Breast epithelium (tissue), 4 donors: ENCODE measurements at places on chromosomes 2 and 18. TPM values are rescaled to one million over a fixed set of nuclear protein-coding genes. Genes with fewer than 3 reads are reported as not detected.

GRCh38 chr2:111703759-111704158 lies 180.2 kb downstream of the ANAPC1 start:
- no peak for DNase-seq

DNA sequence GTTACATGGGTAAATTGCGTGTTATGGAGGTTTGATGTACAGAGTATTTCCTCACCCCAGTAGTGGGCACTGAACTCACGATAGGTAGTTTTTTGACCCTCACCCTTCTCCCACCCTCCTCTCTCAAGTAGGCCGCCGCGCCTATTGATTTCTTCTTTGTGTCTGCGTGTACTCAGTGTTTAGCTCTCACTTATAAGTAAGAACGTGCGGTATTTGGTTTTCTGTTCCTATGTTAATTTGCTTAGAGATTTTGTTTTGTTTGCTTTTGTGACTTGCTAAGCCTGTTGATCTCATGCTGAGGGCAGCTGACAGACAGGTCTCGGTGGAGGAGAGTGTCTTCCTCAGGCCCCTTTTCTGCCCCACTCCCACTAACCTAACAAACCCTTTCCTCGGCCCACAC lies 36.2 kb downstream of the ACOXL start:
- DNase-seq: no peak

- no peak for DNase-seq
Observed at GRCh38 chr18:67771271-67771670, 254.8 kb upstream of the DSEL start.

DNA sequence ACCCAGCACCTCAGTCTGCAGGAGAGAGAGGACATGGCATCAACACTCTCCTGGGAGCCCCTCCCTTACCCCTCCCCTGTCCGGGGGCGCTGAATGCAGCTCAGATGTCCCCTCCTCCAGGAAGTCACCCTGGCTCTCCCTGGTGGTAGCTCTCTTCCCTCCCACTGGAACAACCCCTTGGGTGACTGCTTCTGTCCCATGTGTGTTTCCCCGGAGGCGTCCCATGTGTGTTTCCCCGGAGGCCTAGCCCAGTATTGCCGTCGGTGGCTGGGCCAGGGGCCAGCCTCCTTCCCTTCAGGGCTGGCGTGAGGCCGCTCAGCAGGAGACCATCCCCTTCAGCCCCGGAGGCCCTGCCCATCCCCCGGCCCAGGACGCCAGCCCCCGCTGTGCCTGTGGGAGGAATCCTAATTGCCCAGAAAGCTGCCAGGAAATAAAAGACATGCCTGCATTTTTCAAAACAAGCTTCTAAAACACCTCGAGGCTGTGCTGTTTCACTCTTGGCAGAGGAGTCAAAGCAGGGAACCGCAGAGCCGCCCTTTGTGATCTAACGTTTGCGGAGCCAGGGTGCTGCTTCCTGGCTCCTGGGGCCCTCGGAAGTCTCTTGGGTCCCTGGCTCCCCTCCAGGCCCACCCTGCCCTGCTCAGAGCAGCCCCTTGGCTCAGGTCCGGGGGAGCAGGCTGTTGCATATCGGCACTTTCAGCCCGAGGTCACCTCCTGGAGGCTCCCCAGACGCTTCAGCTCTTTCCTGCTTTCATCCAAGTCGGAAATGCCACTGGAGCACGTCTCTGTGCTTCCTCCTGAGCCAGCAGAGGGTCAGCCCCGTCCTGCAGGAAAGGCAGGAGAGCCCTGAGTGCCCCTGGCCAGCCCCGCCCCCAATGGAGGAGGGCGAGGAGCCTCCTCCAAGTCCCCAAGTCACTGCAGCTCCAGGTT lies 11.4 kb downstream of the SNED1 start:
- DNase-seq: no peak

DNA sequence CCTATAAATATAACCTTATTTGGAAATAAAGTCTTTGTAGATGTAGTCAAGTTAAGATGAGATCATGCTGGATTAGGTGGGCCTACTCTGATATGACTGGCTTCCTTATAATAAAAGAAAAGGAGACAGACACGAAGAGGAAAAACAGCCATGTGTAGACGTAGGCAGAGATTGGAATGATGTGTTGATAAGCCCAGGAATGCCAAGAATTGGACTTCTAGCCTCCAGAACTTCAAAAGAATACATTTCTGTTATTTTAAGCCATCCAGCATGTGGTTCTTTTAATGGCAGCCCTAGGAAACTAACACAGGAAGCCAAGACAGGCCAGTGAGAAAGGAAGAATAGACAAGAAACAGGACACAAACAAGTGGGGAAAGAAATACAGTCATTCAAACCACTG lies 68.6 kb downstream of the NYAP2 start:
- no peak for DNase-seq

GRCh38 chr2:172376505-172377125 lies 50.8 kb upstream of the ITGA6 start:
- no peak for DNase-seq

GRCh38 chr18:49562481-49563129 lies 748 bp downstream of the LIPG start:
- no peak for DNase-seq

DNA sequence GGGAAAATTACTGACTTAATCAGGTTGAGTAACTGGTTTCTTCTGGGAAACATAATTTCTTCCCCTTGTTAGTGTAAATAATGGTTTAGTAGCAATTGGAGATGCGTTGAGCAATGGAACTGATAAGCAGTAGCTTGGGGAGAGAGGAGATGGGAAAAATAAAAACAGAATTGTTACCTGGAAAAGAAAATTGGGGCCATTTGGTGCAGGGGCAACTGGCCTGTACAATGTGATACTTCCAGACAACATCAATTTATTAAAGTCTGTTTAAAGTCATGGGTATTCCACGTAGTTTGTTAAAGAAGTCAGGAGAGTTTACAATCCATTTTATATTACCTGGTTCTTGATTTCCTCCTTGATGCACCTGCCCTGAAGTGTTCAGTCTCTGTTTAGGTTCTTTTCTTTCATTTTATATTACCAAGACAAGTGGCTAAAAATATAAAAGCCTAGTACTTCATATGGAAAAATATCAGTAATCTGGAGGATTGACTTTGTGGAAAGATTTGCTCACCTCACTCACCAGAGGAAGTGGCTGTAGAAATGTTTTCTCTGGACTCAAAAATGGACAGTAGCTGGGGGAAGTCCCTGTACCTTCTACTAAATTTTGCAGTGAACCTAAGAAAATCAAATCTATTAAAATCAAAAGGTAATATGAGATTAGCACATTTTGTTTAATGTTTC lies 161.0 kb downstream of the DDX1 start:
- DNase-seq: no peak

DNA sequence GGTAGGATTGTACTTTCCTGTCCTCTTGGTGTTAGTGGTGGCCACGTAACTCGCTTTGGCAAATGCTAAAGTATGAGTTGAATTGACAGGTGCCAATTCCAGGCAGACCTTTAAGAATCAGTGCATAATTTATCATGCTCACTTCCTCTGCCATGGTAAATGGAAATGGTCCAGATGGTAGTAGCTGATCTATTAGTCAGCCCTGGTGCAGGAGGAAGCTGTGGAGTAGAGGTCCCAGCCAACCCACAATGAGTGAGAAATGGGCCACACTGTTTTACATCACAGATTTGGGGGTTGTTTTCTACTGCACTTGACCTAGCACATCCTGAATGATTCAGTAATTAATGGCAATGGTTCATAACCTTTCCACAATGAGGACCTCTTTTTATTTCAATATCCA lies 104.4 kb downstream of the RGPD3 start:
- DNase-seq: no peak

DNA sequence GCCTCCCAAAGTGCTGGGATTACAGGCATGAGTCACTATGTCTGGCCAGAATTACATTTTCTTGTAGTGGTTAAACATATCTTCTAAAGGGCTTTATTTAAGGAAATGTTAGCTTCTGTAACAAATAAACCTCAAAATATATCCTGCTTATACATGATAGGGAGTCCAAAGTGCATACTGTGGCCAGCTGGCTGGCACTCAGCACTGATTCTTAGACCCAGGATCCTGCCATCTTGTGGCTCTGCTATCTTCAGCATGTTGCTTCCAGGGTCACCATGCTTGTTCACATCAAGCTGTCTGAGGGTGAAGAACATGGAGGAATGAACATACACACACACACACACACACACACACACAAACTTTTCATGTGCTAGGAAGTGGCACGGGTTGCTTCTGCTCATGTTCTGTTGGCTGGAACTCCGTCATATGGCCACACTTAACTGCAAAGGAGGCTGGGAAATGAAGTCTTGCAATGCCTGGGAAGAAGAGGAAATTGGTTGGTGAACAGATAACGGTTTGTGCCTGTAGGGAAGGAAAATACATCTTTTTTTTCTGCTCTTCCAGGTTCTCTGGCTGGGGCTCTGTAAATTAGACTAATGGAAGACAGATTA lies 40.0 kb downstream of the NPPC start:
- DNase-seq: no peak

DNA sequence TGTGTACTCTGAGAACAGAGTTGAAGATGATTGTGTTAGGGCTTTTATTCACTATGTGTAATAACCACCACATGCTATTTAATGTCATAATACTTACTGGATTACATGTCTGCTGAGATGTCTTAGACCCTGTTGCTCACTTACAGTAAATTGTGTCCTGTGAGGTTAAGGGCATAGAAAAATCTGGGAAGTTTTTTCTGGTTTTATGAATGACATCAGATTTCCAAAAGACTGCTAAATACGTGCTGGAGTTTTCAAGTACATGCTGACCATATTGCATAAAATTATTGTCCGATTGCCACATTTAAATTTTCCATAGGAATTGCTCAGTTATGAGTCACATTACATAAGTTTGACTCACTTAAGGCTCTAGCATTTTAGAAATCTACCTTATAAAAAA lies 96.7 kb upstream of the COL5A2 start:
- DNase-seq: no peak

DNA sequence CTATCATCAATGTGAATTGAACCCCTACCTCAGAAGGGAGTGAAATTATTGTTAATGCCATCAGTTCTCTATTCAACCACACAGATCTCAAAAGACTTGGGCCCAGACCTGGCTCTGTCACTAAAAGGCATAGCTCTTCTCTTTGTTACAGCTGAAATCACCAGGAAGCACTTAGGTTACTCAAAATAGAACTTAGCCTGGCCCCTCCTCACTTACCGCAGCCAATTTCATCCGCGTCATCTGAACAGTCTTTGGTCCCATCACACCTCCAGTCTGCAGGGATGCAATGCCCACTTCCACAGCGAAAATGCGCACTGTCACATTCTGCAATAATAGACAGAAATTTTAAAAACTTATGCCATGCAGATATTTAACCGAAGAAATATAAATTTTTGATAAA lies 41.8 kb downstream of the LRP2 start:
- DNase-seq: no peak

- DNase-seq: no peak
Observed at GRCh38 chr2:57981083-57981768, 65.4 kb upstream of the VRK2 start.

DNA sequence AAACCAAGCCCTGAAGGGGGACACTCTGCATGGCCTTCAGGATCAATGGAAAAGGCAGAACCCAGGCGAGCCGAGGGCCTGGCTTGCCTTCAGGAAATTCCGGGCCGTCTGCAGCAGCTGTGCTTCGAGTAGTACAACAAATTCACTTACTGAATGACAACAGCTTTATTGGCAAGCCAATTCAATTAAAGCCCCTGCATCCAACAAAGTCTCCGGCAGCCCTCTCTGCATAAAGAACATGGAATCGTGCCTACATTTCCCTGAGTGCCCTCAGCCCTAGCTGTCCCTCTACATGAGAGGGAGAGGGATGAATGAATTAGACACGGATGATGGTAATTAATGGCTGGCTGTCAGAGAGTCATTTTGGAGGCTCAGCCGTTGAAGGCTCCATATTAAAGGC lies 189.0 kb downstream of the BCL11A start:
- no peak for DNase-seq

GRCh38 chr2:57180042-57180567 lies 866.5 kb upstream of the VRK2 start:
- DNase-seq: no peak

GRCh38 chr2:145075454-145076062 lies 555.6 kb upstream of the ZEB2 start:
- no peak for DNase-seq

OTX1 gene
- total RNA-seq: not detected

PSMA8 gene
- total RNA-seq: not detected

SIX2 gene
- total RNA-seq: 3.5 TPM

ALPI gene
- total RNA-seq: 0.33 TPM

RESP18 gene
- not detected for total RNA-seq

IL1RN gene
- 0.66 TPM for total RNA-seq

CEBPZOS gene
- 19.4 TPM for total RNA-seq

SERPINB5 gene
- 17.4 TPM for total RNA-seq

C2orf74 gene
- total RNA-seq: 19.8 TPM

SEMA4F gene
- 4.6 TPM for total RNA-seq
